Bronchial smooth muscle cell (primary cell): ENCODE measurements at places on chromosomes 1 and 21. TPM values are rescaled to one million over a fixed set of nuclear protein-coding genes. Genes with fewer than 3 reads are reported as not detected.

The RAD54L gene
- 0.86 and 0.95 TPM in 2 replicates for total RNA-seq

The SELENBP1 gene
- total RNA-seq, result 111 and 123 TPM in 2 replicates

The TMEM82 gene
- total RNA-seq, result not detected in 2 replicates

The AGMAT gene
- total RNA-seq, result 0.26 and 0.79 TPM in 2 replicates
